ENCODE measurements at places on chromosomes 12 and 14.

DNA sequence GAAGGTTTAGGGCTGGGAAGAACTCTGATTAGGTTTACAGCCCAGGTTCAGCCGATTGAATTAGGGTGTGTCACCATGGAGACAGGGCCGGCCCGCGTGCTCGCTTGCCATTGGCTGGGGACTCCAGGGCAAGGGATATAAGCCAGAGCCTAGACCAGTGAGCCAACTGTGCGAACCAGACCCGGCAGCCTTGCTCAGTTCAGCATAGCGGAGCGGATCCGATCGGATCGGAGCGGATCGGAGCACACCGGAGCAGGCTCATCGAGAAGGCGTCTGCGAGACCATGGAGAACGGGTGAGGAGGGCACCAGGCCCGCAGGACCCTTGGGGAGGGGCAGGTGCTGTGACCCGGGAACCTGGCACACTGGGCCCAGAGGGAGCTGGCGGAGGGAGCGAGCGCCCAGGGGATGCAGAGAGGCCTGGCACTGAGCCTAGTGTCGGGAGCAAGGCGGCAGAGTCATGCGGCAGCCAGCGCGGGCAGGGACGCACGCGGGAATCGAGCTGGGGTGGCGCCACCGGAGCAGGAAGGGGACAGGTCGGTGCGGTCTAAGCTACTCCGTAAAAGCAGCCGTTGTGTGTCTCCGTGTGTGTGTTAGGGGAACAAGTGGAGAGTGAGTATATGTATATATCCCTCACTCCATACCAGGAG is at the start of gene PNP:
Gene PNP (plus strand): TSS at position 165 of the 648 bp plus-strand sequence. CDS start 119 bp downstream, at position 284.
- peak; percentile 92 for DNase-seq

- no peak for DNase-seq
These were observed 2.2 kb upstream of the FBXO33 start for GRCh38 chr14:39434401-39434800.

GRCh38 chr12:59938190-59938962 is 342.5 kb downstream of the SLC16A7 start:
- DNase-seq, result no peak

GRCh38 chr12:1103632-1104031 is 112.6 kb downstream of the ERC1 start:
- DNase-seq, result no peak

DNA sequence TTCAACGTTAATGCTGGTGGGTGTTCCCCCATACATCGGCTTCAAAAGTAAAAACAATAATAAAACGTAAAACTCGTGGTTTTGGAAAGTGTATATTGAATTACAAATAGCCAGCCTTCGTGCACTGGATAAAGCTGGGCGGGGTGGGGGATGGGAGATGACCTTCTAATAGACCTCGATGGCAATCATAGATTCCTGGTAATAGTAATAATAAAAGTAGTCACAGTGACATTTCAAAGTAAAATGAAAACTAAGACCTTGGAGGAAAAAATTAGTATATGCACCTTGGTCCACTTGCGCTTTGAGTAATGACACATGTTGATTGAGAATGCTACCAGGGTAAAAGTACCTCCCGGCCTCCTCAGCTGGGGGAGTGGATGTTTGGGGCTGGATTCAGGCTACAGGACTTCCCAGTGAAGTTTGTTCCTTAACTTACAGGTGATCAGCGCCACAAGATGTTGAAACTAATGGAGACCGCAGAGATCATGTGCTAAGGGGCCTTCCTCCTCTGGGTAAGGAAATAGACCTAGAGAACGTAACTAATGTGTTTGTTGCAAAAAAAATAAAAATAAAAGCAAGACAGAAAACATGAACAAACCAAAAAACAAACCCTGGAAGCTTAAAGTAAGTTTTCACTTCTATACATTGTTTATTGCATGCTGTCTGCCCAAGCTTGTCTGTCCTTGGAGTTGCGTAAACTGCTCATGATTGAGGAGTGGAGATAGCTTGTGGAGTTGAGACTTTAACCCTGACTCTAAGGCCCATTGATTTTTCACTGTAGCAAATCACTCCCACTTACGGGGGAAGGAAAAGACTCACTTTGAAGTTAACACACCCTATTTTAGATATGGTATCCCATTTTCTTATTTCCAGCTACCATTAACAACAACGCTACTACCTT is 907 bp upstream of the LRIG3 start:
- DNase-seq, result peak; percentile 5

GRCh38 chr14:97218691-97219430 is 421.7 kb downstream of the VRK1 start:
- peak; percentile 55 for DNase-seq

DNA sequence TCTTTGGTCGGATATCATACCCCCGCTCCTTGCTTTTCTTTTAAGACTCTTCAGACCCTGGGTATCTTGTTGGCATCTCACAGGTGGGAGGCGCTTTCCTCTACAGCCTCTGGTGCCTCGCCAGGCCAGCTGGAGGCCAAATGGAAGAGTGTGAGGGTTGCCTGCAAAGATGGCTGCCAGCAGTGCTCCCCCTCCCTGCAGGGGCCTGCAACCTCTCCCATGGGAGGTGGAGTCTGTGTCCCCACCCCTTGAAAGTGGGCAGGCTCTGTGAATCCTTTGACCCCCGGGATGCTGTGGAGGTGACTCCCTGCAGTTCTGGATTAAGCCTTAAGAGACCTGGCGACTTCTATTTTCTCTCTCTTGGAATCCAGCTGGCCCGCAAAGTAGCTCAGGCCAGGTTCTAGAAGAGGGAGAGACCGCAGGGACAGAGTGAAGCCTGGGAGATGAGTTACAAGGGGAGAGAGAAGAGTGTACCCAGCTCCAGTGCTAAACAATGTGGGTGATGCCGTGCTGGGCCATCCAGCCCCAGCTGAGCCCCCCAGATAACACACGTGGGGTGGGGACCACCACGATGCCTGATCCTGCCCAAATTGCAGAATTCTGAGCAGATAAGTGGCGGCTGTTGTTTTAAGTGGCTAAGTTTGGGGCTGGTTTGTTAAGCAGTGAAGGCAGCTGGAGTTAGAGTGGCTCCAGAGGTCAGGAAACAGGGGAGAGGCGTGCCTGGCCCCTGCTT is 37.9 kb upstream of the NCOR2 start:
- no peak for DNase-seq

DNA sequence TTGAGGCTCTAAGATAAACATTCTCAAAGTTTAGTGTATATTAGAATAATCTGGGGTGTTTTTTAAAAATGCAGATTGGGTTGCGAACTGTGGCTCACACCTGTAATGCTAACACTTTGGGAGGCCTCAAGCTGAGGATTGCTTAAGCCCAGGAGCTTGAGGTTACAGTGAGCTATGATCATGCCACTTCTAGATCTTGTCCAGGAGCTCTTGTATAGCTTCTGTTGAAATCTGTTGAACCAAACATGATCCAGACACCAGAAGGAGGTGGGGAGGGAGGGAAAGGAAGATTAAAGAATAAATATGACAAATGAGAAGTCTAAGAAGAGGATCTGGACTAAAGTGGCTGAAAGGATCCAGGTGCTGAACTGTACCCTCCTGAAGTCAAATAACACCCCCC is 14.4 kb downstream of the PDE1B start:
- DNase-seq, result no peak

- DNase-seq, result no peak
These were observed 9.2 kb downstream of the EGLN3 start for GRCh38 chr14:33941718-33942117.

GRCh38 chr14:95652690-95653089 is 33.5 kb upstream of the TCL1B start:
- no peak for DNase-seq
